Naive thymus-derived CD8-positive, alpha-beta T cell (primary cell): ENCODE measurements at places on chromosomes 7 and 10. TPM values are rescaled to one million over a fixed set of nuclear protein-coding genes. Genes with fewer than 3 reads are reported as not detected.

DNA sequence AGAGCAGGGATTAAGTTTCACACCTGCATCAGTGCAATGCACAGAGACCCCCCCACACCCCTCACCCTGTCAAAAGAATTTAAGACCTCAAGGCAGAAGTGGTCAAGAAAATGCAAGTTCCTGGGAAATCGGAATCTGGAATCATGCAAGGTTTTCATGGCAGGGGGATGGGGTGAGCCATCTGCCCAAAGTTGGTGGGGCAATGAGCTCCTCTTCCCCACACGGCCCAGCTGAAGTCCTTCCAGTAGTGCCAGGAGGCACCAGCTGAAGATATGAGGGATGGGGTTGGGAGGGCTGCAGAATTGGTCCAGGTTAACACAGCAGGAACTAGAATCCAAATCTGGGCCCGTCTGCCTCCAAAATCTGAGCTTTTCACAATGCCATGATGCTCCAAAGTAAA is 25.0 kb upstream of the TMEM273 start:
- no peak for DNase-seq

- peak; percentile 18 for DNase-seq
Observed at GRCh38 chr7:87152897-87153641, 816 bp downstream of the DMTF1 start.

DNA sequence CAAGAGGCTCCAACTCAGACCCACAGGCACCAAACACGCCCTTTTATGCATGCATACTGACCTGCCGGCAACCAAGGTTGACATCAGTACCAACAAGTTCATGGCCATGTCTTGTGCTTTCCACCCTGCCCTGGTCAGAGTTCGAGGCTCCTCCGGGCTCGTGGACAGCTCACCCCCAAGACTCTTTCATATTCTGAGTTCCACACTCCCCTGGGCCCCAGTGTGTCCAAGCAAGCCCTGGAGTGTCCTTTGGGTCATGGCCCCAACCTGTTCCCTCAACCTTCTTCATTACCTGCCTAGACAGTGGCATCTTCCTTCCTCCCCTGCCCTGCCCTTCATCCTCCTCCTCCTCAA is 40.5 kb downstream of the HIF1AN start:
- no peak for DNase-seq

The SNX8 gene
- polyA plus RNA-seq = 3.4 TPM

DNA sequence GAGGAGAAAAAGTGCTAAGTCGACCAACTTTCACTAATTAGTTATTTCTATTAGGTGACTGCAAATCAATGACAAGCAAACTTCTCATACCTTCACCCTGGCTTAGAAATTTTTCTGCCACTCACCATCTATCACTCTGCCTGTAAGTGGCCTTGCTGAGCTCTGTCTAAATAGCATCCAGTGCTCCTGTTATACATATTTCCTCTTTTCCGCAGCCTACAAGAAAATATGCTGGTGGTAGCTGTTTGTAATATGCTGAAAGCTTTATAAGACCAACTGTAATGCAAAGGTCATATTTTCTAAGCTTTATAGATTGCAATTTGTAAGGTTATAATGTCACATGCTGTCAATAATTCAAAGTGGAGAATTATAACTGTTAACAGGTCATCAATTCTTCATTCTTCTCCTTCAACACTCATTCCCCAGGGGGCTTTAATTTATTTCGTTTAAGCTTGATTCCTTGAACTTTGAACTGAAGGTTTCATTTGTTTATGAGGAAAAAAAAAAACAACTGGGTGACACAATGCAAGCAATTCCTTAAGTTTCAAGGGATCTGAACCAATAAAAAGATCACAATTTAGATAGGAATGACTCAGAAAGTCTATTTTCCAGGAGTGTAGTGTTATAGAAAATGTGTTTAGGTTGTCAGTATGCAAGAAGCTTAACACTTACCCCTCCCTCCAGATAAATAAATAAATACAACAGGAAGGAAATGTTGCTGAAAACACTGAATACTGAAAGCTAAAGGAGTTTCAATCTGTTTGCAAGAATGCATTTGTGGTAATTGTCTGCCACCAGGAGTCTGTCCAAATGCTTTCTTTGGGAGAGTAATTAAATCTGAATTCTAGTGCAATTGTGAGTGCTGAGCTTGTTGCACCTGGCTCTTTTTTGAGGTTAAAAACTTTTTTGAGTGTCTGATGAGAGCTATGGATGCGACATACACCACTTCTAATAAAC is 183.7 kb downstream of the SORCS1 start:
- DNase-seq = no peak

- DNase-seq = peak; percentile 60
Observed at GRCh38 chr7:30478349-30479201, at the start of gene NOD1. NOD1 (minus strand) TSS chr7:30478784; CDS start chr7:30456921, 21,863 bp downstream.
